ENCODE measurements at places on chromosomes 2 and 18.
A peak's percentile ranks its signal among the peaks of the same experiment; 100 is the strongest.

DNA sequence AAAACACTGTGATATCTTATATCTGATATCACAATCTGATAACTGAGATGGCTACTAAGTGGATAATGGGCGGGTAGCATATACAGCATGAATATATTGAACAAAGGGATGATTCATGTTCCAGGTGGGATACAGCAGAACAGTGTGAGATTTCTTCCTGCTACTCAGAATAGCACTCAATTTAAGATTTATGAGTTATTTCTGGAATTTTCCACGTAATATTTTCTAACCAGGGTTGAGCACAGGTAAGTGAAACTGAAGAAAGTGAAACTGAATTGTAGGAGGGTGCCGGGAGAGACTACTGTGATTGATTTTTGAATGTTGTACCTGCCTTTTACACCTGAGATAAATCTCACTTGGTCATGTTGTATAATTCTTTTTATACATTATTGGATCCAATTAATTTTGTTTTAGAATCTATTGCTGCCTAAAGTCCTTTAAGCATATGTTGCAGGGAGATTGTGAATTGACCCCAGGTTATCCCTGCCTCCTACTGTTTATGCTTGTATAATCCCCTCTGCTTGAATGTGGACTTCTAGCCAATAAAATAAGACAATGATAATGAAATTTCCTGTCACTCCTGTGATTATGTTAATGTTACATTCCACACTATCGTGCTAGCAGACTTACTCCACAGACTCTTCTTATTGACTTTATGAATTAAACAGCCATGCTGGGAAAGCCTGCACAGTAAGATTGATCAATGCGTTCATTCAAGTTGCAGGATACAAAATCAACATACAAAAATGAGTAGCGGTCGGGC, 67.6 kb upstream of the RBBP8 start:
- no peak for DNase-seq

DNA sequence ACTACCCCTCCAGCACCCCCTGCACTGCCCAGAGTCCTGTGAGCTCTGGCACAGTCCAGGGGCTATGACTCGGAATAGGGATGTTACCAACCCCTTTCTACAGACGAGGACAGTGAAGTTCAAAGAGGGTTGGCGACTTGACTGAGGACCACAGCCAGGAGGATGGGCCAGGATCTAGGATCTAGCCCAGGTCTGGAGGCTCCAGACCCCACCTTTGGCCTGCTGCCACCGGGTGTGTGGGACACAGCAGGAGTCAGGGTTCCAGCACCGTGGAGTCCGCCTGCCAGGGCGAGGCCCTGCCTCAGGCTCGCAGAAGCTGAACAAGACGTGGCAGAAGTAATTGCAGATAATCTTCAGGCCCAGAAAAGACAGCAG, 37.9 kb upstream of the GPC1 start:
- DNase-seq: no peak

DNA sequence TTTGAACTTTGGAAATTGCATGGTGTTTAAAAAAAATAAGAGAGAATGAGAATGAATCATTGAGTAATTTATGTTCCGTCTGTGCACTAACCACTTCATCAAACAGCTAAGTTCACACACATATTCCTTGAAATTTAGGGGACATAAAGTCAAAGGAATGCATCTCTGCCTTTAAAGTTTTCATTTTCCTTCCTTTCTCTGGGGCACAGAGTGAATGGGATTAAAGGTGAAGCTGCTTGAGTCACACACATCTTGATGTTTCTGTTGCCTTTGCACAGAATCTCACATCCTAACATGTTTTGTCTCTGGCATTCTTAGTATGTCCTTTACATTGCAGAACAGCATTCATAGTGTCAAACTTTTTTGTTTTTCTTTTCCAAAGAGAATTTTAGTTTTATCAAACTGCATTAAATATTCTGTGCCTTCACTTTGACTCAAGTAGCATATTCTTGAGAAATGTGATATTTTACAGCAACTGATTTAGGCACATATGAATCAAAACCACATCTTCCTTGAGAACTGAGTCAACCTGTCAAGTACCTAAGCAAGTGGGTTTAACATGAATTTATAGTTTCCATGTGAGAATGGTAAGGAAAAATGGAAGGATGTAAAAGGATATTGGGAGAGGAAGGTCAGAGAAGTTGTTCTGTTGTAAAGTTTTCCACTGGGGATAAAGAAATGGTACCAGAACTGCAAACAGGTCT, 169.1 kb upstream of the THUMPD2 start:
- no peak for DNase-seq

DNA sequence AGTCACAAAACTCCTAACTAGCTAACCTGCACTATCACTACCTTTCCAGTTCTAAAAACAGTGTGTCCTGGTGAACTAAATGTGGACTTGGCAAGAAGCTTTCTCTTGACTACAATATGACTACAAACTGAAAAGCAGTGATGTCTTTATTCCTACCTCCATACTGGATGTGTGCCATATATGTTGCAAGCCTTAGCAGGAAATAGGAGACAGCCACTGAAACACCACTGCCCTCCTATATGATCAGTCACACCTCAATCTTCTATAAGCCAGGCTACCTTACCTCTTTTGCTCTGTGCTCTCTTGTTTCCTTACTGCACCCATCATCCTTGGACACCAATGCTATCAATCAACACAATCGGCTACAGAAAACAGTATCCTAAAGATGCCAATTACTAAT, 34.1 kb downstream of the SS18 start:
- DNase-seq: no peak

GRCh38 chr2:19899985-19900930, 1.5 kb downstream of the TTC32 start:
- DNase-seq: no peak

DNA sequence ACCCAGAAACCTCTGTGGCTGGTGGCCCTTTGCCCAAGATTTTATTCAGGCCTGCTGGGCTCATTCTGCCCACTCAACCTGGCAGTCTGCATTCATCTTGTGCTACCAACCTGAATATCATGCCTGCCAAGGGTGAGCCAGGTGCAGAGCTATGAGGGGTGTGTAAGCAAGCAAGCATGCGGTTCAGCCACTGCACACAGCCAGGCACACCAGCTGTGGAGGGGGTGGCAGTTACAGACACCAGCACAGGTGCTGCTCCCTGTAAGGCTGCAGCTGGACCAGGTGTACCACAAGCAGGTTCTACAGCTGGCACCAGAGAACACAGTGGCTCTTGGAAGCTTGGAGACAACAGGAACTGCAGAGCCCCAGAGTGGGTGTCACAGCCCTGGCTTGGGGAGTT, 633.2 kb downstream of the FBXO15 start:
- DNase-seq: no peak

- DNase-seq: no peak
These were observed 54.8 kb upstream of the TUBA3E start for GRCh38 chr2:130252880-130253645.

- DNase-seq: peak; percentile 59
These were observed 823 bp upstream of the RNU2-63P start for GRCh38 chr2:88016960-88017779.

DNA sequence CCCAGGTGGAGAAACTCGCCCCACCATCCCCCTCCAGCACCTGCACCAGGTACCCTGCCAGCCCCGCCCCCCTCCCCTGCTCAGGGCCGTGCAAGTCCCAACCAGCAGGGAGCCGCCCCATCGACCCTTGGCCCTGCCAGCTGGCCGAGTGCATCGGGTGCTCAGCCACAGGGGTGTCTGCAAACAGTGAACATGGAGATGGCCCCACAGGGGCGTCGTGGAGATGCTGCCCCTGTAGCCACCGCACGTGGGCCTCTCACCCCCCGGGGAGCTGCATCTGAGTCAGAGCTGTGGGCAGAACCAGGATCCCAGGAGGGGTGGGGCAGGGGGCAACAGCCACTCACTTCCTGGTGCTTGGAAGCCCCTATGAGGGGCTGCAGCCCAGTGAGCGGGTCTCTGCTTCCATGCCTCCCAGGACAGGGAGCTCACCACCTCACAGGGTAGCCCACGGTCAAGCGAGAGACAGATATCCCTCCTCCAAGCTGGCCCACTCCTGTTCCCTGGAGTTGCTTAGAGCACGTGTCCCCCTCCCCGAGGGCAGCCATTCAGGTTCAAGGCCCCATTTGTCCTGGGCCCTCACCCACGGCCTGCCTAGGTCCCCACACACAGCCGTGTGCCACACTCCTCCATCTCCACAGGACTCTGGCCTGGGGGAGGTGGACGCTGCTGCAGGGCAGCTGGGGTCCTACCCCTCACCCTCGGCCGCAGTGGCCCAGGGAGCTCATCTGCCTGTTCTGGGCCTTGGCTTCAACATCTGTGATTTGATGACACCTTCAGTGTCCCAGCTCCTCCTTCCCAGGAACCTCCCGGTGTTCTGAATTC, 1.1 kb upstream of the MAB21L4 start:
- DNase-seq: peak; percentile 89

GRCh38 chr2:40244675-40245074, 207.2 kb downstream of the SLC8A1 start:
- peak; percentile 5 for DNase-seq

DNA sequence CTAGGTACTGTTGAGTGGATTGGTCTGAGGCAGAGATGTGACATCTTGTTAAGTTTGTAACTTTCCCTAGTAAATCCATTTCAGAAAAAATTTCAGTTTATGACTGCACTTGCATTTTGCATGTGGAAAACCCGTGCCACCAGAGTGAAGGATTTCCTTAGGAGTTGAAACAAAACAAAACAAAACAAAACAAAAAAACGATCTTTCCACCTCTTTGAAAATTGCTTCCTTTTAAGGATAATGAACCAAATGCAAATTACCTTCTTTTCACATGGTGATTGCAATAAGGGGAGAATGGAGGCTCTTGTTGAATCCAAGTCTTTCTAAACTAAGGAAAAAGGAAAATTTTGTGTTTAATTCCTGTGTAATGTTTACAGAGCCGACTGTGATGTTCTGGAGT, 43.2 kb downstream of the PHLPP1 start:
- no peak for DNase-seq

GRCh38 chr2:9115229-9115628, 91.4 kb upstream of the ASAP2 start:
- no peak for DNase-seq

- DNase-seq: no peak
These were observed 469.2 kb upstream of the TNP1 start for GRCh38 chr2:217329023-217329431.

DNA sequence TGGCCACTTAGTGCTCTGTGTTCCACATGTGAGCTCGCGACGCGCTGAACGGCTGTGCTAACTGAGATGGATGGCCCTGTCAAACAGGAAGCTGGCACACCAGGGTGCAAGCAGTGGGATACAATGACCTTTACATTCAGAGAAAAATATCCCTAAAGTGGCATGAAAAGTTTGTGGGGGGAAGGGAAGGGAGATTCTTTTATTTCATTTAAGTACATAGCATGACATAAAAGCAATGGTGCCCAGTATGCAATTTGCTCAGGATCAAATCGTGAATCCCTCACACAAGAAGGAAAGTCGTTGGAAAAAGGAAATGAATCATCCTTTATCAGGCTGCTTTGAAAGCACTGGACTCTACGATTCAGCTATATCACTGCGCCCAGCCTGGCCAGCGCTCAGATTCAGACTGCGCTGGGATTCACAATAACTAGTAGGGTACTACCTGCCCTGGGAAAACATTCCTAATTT, 26.0 kb downstream of the SATB2 start:
- DNase-seq: no peak
